ENCODE measurements at places on chromosomes 11 and 22. TPM values are rescaled to one million over a fixed set of nuclear protein-coding genes. Genes with fewer than 3 reads are reported as not detected.

DNA sequence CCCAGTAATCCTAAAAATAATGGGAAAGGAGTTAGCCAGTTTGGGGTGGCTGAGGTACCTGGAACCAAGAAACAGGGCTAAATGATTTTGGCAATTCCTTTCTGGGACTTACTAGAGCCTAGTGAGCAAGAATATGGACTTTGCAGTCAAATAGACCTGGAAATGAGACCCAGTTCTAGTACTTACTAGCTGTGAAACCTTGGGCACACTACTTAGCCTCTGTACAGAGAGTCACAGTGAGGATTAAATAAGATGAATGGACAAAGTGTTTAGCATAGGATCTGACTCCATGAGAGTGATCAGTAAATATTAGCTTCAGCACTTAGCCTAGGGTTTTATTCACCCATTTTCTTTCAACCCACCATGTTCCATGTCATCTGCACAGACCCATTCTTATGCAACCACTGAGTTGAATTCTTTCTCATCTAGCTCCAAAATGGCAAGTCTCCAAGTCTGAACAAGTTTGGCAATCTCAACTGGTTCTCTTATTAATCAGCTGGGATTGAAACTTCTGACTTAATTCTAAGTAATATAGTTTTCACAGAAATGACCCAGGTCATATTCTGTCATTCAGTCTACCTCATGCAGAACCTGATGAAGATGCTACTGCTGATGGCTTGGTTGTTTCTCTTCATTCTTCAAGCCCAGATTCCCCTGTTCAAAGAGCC is 15.0 kb upstream of the SORL1 start:
- DNase-seq: no peak

DNA sequence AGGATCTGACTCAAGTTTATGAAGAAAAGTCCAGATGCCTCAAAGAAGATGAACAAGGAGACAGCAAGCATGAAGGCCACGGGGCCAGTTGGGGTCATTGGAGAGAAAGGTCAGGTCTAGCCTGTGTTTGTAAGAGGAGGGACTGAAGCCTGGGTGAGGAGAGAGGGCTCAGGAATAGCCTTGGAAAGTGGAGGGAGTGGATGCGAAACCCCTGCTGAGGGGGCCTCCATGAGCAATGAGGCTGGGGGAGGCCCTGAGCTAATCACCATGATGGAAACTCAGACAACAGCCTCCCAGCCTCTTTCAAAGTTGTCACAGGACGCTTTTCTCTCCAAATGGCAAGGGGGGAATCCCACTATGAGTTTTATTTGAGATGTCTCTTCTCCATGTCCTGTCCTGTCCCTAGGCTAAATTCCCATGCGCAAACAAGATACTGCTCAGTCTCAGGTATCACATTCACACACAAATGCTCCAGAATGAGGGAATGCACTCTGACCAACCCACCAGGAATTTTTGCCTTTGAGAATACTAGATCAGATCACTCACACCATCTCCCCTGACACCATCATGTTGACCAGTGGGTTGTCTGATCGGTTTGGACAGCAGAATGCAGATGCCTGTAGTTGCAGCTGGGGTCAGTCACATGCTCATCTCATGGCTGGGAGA is 51.3 kb upstream of the TOP3B start:
- DNase-seq: no peak

DNA sequence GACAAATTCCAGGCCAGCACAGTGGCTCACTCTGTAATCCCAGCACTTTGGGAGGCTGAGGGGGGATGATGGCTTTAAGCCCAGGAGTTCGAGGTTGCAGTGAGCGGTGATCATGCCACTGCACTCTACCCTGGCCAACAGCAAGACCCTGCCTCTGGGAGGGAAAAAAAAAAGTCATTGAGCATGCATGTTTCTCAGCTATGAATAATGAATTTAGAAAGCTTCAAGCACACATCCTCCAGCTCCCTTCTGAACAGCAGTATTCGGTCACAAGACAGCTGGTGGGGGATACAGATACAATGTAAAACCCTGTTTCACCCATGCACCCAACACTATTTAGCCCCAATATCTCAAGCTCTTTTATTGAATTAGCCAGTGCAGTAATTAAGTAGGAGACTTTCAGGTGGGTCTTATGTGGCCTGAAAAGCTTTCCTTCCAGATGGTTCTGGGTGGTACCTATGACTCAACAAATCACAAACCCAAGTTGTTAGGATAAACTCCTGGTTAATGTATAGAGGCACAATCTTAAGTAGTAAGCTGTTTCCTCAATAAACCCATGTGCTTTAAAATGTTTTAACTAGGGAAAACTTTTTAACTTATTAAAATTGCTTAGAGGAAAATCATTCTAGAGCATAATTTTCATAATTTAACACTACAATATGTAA is 13.4 kb downstream of the PRDM10 start:
- no peak for DNase-seq

Gene FOLR2
- 13.7 TPM for polyA plus RNA-seq

DNA sequence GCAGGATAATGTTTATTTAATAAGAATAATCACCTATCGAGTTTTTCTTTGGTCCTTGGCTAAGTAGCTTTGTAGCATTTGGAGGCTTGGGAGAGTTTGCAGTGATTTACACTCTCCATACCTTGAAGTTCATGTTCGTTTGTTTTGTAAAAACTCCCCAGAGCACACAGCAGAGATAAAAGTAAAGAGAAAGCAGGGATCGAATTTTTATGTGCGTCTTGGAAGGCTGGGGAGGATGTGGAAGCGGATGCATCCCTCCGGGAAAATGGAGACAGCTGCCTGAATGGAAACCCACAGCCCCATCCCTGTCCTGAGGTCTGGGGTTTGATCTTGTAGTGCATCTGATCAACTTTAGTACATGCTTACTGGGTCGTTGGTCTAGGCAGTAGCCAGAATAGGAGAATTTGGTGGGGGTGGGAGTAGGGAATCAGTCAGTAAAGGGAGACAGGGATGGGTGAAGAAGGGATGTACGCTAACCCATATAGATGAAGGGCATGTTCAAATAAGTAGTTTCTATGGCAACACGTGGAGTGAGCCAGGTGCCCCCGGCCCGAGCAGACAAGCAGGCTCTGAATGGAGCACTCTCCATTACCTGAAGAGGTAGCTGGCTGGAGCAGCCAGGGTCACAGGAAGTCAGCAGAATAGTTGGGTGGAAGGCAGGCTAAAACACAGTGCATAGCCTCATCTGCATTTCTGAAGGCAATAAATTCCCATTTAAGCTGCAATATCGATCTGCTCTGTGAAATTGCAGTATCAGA is 147.8 kb downstream of the COMMD9 start:
- DNase-seq: no peak

Gene NPAS4
- polyA plus RNA-seq: not detected

Gene SLC43A3
- 7.4 TPM for polyA plus RNA-seq

DNA sequence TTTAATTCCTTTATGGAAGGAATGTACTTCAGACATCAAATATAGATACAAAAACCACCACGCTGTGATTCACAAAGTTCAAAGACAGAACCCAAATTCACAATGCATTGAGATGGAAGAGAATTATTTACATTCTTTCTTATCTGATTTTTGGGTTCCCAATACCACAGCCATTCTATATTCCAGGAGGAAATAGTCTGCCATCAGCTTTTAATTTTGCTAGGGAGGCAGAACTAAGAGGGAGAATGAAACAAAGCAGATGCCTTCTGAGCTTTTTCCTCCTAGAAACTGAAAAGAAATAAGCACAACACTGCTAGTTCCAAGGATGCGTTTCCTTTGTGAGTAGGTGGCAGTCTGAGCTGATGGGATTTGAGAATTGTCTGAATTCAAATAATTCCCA is 283.0 kb upstream of the NARS2 start:
- DNase-seq: no peak

DNA sequence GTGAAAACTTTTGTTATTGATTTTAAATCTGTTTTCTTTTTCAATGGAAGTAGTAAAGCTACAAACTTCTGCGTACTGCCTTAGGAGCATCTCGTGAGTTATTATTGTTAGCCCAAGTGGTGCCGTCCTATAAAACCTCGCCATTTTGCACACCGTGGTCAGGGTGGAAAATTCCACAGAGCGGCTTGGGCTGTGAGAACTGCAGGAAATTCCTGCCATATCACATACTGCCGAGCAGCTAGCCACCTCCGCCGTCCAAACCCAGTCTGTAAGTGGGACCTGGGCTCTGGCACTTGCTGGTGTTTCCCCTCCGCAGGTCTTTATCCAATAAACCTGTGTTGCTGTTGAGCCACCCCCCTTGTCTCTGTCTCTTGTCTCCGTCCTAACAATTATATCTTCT is 88.0 kb upstream of the POU2AF2 start:
- no peak for DNase-seq

DNA sequence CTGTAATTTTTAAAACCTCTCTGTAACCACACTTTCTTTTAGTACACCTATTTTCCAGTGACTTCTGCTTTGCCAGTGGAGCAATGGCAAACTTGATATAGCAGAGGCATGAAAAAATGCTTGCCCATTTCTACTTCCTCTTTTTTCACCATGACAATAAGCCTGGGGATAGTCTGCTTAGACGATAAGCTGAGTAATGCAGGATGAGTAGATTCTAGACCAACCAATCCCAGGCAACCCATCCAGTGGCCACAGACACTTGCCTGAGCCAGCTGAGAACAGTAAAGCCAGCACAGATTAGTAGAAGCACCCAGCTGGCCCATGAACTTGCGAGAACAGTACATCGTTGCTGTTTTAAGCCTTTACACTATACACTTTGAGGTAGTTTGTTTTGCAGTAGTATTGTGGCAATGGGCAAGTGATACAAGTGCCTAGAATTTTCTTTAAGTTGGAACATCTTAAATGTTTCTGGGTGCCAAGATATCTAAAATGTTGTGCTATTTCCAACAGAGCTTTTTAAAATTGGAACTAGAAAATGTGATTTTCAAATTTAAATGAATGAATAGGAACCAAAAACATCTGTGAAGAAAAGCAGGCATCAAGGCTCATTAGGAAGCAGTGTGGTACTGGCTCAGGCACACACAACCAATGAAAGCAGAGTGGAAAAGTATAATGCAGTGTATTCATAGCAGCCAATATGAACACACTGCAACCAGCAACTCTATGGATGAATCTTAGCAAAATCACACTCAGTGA is 37.7 kb downstream of the DDI1 start:
- DNase-seq: no peak

DNA sequence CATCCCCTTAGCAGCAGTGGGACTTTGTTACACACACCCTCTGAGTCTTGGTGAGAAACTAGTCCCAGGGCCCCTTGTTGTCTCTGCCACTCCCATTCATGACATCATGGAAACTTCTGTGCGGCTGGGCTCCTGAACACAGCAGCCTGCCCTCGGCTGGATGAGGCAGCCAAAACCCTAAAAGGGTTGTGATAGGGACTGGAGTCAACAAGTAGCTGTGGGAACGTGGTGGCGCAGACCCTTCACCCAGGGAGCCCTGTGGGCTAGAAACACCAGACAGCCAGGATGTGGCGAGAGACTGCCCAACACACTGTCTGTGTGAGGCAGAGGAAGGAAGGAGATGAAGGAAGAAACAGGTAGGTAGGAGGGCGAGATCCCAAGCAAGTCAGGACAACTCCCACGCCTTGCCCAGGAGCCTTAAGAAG is 3.9 kb downstream of the CD3D start:
- DNase-seq: no peak

- no peak for DNase-seq
Measured at GRCh38 chr11:32562839-32563599, 20.6 kb upstream of the EIF3M start.

- DNase-seq: no peak
Measured at GRCh38 chr11:72102631-72102945, 509 bp downstream of the LAMTOR1 start.

GRCh38 chr11:76251226-76251575 is 44.9 kb upstream of the WNT11 start:
- DNase-seq: no peak

DNA sequence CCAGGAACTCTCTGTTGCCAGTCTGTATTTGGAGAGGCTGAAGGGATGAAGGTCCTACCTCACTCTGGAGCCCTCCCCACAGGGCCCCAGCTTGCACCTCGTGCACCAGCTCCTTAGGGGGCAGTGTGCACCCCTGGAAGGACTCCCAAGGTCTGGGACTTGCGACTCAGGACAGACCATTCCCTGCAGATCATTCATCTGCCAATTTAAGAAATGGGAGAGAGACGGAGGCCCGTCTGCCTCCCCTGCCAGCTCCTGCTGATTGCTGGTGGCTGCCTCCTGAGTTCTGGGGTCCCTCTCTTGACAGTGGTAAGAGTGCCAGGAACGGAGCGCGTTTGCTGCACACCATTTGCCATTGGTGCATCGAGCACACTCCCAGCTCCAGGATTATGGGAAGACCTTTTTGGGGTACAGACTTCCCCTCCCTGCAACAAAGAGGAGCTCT is 27.4 kb upstream of the MALAT1 start:
- no peak for DNase-seq

DNA sequence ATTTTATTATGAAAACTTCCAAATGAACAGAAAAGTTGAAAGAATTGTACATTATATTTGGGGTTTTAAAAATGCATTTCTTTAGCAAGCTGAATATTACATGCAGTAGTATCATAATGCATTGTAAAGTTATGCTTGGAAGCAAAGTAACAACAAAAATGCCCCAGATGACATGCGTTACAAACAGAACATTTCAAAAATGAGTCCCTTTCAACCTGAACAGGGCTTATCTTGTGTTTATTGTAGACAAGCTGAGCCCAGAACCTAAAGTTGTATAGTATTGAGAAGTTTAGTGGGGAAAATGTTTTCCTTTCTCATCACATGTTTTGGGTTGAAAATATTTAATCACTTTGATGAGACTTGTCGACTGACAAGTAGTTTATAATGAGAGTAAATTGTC is 68.8 kb downstream of the CECR2 start:
- no peak for DNase-seq

Gene MMP13
- not detected for polyA plus RNA-seq

DNA sequence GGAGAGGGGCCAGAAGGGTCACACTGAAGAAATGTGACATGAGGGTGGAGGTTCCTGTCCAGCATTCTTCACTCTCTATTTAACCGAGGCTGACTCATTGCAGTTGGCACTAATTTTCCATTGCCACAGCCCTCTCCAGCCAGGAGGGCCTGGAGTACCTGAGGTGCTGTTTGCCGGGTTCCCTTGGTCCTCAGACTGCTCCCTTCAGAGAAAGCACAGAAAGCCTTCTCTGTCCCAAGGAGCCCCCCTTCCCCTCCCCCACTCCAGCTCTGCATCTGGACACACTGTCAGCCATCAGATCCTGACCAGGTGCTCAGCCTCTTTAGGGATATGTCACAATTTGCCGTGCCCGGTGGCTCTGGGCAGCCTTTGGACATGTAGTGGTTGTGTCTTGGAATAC is 3.2 kb upstream of the C11orf91 start:
- no peak for DNase-seq

Gene PRODH
- polyA plus RNA-seq: 2.2 TPM

- no peak for DNase-seq
Measured at GRCh38 chr11:132626446-132626845, 905.9 kb downstream of the OPCML start.

DNA sequence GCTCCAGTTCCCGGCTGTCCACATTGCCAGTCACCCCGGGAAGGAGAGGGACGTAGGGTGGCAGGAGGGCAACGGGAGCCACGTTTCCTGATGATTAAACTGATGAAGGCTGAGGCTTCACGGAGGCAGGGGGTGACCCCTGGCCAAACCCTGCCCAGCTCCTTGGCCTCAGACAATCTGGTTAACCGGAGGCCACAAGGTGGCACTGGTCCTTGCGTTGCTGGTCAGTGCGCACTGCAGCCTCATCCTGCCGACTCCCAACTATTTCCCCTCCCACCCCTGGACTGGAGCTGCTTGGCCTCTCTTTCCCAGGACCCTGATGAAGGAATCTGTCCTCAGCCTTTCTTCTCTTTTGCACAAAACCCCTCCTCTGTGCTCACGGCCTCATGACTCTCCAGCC is 75.3 kb downstream of the PDE2A start:
- DNase-seq: no peak

Measured in brain (organoid and tissue), 16 donors.